ENCODE measurements at places on chromosomes 1 and 21.

DNA sequence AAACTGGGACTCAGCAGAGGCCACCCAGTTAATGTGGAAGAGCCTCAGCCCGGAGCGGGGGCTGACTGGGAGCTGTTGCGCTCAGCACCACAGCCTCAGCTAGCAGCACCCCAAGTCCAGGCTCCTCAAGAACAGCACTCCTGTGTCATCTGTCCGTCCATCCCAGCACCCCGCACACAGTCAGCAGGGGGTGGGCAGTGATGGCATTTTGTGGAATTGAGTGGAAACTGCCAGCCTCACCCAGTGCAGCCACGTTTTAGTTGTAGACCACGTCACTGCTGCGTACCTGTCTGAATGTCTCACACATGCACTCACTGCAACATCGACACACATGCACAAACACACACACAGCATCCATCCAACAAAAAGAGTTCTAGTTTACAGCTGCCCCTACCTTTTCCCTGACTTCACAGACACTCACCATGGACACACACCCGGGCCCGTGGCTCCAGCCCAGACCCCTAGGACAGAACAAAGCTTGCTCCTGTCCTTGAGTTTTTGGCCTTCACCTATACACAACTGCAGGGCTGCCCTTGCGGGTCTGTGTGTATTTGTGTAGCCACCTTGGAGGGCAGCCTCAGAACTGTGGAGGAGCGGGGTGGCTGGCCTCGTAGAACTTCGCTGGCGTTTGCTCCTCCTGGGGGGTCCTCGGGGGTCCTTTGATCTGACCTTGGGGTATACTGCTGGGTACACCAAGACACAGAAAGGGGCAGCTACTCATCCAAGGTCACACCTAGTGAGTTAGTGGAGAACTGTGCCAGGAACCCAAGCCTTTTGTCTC is 5.2 kb downstream of the KCNQ4 start:
- no peak for DNase-seq

- no peak for DNase-seq
Observed at GRCh38 chr21:24561291-24561690, 1046.0 kb downstream of the MRPL39 start.

GRCh38 chr21:44618504-44618903 is 6.6 kb downstream of the KRTAP10-8 start:
- DNase-seq = no peak

- no peak for DNase-seq
Observed at GRCh38 chr1:185421485-185422107, 104.6 kb upstream of the IVNS1ABP start.

DNA sequence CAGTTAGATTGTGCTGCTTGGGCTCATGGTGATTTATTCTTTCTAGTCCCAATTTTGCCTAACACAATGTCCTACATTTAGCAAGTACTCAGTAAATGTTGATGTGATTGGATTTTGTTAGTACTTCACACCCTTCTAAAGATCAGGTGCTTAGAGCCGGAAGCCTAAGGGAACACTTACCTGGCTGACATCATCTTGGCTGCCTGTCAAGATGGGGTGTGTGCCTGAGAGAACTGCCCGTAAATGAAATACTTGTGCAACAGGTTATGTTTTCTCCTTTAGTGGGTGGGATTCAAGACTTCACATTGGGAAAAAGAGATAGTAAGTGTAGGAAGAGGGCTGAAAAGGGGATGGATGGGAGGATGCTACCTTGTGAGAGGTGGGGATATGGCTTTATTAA is 75.5 kb upstream of the MACF1 start:
- no peak for DNase-seq

DNA sequence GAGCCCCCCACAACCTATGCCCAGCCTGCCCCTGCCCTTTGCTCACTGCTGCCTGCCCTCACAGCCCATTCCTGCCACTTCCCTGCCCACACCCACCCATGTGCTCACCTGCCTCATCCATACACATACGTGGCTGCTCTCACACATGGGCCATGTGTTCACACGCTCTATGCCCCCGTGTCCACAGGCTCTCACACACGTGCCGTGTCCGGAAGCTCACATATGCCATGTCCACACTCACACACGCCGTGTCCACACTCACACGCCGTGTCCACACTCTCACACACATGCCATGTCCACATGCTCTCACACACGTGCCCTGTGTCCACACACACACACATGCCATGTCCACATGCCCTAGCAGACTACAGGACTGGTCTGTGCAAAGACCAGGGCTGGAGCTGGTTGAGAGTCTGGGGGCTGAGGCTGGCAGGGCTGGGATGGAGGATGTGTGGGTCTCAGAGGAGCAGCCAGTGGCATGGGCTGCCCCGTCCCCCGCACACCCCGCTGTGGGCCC is 583 bp upstream of the RNF223 start:
- DNase-seq = no peak
